Tibial artery (tissue), 4 donors: ENCODE measurements at places on chromosomes 6 and 20.

DNA sequence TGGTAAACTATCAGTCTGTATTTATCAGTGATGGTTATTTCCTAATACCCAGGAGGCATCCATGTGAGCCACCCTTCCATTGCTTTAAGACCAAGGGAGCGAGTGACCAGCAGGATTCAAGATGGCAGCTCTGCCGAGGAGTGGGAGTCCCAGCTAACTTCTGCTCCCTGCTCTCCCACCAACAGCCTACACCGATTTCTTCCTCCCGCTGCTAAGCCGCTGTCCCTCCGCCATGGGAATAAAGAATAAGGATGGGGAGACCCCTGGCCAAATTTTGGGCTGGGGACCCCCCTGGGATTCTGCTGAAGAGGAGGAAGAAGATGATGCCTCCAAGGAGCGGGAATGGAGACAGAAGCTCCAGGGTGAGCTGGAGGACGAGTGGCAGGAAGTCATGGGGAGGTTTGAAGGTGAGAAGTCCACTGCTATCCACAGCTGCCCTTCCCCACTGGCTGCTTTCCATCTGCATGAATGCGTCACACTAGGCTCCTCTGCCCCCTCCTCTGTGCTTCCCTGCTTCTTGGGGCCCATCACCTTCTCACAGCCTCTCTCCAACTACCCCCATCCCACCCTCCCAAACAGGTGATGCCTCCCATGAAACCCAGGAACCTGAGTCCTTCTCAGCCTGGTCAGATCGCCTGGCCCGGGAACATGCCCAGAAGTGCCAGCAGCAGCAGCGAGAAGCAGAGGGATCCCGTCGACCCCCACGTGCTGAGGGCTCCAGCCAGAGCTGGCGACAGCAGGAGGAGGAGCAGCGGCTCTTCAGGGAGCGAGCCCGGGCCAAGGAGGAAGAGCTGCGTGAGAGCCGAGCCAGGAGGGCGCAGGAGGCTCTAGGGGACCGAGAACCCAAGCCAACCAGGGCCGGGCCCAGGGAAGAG, 10.3 kb downstream of the NFKBIL1 start:
- DNase-seq = no peak

DNA sequence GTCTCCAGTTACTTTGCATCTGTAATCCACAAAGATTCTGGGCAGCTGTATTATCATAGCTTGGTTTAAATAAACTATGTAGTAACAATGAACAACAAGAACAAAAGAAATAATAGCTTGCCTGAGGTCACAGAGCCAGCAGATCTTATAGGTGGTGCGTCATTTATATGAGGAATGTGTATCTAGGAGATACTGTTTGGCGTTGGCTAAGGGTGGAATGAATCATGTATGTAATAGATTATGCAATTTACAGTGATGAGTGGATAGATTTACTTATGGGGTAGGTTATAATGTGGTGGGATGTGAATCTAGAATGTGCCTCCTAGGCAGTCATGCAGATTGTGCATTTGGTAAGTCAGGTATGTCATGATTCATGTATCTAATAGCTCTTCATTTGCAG, 42.8 kb downstream of the HNF4A start:
- no peak for DNase-seq

GRCh38 chr20:5489601-5490000, 172.8 kb upstream of the PROKR2 start:
- no peak for DNase-seq

DNA sequence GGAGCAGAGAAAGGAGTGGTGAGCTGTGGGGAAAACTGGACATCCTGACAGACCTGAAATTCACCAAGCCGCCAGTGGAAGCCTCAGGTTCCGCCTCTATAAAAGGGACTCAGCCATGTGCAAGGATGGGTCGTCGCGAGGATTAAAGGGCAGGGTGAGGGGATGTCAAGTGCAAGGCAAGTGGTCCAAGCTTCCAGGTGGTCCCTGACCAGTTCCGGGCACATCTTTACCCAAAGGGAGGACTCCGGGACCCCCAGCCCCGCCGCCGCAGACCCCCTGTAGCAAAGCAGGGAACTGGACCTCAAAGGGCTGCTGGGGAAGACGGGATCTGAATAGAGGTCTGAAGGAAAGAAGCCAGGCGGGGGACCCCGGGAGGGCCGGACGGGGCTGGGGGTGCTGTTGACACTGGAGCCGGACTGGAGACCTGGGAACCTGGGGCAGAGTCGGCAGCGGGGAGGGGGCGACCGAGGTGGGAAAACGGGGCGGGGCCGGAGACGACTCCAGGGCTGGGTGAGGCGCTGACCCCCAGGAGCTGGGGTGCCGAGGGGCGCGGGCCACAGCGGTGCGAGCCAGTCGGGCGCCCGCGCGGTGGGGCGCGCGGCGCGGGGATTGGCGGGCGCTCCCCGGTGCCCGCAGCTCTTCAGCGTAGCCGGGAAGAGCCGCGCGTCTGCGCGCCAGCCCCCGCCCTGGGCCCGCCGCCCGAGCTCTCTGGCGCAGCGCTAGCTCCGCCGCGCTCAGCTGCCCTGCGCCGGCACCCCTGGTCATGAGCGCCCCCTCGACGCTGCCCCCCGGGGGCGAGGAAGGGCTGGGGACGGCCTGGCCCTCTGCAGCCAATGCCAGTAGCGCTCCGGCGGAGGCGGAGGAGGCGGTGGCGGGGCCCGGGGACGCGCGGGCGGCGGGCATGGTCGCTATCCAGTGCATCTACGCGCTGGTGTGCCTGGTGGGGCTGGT, at the start of gene SSTR4:
TSS of gene SSTR4 (plus strand) at position 592 of the 951 bp plus-strand sequence. CDS start at position 764, 172 bp downstream.
- no peak for DNase-seq
